ENCODE measurements at places on chromosomes 5 and 9. TPM values are rescaled to one million over a fixed set of nuclear protein-coding genes. Genes with fewer than 3 reads are reported as not detected.

Gene PTGR1
- 27.6 TPM for total RNA-seq

DNA sequence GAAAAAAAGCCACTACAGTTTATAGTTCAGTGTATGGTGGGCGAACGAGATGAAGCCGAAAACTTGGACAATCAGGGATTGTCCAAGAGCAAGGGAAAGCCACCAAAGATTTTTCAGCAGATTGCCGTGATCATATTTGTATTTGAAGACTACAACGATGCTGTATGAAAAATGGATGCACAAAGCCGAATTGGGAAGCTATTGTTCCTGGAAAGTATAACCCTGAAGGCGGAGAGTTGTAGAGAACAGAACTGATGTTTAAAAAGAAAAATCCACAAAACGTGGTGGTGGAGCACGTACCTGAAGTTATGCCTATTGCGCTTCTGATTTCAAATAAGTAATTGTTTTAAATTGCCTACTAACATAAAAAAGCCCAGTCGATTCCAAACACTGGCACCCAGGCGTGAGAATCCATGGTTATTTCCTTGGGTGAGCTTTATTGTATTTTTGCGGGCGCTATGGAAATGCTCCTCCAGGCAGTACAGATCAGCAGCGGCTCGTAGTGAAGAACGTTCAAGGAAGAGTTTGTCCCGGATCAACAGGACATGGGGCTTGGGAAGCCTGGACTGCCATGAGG lies 772 bp upstream of the TARS1 start:
- DNase-seq: peak; percentile 48

DNA sequence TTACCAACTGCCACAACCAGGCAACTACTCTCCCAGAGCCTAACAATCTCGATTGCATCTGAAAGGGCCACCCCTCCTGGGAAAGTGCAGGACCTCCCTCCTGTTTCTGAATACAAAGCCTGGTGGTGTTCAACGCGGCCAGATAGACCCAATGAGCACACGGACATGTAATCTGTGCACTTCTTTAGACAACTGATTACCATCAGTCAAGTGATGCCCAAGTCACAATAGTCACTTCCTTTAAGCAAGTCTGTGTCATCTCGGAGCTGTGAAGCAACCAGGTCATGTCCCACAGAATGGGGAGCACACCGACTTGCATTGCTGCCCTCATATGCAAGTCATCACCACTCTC lies 739 bp downstream of the C9orf72 start:
- peak; percentile 53 for DNase-seq

DNA sequence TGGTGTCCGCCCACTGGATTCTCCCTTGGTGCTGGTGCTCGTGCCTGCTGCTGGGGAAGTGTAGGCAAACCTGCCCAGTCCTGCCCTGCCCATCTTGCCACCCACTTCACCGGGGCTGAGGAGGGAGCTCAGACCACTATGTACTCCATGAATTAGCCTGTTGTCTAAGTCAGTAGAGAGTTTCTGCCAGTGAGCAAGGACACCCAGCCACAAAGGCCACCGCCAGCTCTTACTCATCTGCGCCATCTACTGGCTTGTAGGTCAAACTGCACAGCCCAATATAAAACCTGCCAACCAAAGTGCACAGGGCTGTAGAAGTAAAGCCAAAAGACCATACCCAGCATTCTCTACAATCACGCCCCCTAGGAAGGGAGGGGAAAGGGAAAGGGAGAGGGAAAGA lies 102.3 kb downstream of the GLIS3 start:
- peak; percentile 31 for DNase-seq

DNA sequence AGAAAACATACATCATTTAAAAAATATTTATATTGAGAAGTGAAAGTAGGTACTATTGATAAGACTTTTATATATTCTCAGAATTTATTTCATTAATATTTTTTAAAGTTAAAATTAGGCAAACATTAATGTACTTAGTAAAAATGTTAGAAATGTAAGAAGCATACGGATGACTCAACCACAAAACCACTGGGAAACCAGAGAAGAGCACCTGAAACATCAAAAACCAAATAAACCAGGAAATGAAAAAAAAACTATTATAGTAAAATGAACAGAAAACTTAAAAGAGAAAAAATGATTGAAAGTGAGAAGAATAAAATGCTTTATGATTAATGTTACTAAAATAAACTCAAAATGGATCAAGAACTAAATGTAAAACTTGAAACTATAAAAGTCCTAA lies 233.2 kb upstream of the DAB2 start:
- DNase-seq: no peak

DNA sequence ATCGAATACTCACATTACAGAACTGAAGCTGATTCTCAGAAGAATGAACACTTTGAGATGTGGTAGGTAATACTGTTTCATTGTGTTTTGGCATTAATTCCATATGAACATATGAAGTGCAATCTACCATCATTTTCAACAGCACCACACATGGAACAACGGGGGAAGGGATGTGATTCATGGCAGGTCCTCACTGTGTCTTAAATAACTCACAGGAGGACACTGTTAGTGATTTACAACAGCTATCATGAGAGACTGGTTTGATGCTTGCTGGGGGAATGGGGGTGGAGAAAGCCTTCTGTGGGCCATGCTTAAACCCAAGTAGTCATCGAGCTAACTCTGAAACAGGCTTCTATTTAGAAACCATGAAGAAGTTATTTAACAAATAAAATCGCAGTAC lies 232.9 kb downstream of the SPOCK1 start:
- DNase-seq: no peak

DNA sequence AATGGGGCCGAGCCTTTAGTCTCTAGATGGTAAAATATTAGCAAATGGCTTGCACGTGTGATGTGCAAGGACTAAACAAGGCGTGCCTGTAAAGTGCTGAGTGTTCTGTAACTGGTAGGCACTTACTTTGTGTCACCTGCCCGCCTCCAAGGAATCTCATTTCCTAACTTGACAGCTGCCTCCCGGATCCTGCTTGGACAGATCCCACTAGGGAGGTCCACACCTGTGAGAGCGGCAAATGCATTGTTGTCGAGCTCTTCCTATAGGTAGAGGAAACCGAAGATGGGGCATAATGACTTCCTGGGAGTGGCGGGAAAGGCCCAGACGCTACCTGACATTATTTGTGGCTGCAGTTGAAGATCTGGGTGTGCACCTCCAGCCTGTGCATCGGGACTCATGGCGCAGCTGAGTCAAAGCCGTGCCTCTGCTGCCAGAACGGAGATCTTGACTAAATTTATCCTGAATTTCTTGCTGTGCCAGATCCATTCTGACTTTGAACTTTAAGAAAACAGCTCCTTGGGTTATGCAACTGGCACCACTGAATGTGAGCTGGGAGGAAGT lies 79.8 kb downstream of the TENT4A start:
- DNase-seq: no peak

GRCh38 chr5:72013766-72014624 lies 93.3 kb upstream of the MAP1B start:
- peak; percentile 3 for DNase-seq

DNA sequence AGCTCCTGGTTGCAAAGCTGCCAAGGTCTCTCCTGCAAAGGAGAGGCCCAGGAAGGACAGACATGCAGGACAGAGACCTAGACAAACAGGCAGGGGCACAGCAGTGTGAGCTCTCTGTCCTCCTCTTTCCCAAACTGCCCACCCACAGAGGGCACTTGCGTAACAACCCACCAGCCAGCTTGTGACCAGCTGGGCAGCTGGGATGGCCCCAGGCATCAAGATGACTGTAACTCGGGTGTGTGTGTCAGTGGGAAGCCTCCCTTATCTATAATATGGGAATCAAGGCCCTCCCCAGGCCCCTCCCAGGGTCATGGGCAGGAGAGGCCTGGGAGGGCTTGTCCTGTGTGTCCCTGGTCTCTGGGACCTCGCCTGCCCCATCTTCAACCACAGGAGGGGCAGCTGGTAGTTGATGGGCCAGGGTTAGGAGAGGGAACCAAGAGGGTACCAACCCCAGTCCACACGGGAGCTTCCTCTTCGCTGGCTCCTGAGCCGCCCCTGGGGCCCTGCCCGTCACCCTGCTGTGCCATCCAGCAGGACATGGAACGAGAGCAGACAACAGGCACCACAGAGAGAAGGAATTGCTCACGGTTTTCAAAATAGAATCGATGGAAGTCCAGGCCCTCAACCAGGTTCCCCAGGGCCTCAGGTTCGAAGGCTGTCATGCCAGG lies 37.9 kb downstream of the SLC6A7 start:
- DNase-seq: no peak

- DNase-seq: no peak
Observed at GRCh38 chr9:91162784-91163443, 198.8 kb downstream of the AUH start.

Data from dermis blood vessel endothelial cell (primary cell).